GM12892 (cell line): ENCODE measurements at places on chromosomes 2 and 18.
A peak's percentile ranks its signal among the peaks of the same experiment; 100 is the strongest.

DNA sequence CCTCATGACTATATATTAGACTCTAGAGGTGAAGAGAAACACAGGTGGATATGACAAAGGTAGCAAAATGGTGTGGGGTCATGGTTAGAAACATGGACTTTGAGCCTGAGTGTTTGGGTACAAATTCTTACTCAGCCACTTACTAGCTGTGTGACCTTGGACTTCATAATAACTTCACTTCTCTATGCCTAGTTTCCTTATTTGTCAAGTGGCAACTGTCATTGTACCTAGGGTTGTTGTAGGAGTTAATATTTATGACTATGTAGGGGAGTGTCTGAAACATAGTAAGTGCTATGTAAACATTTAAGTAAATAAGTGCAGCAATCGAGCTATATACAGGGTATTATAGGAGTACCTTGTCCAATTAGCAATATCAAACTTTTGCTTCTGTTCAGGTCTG, 49.7 kb upstream of the RAPH1 start:
- DNase-seq = no peak

GRCh38 chr2:74741629-74742028, 87.6 kb downstream of the SEMA4F start:
- DNase-seq = no peak

DNA sequence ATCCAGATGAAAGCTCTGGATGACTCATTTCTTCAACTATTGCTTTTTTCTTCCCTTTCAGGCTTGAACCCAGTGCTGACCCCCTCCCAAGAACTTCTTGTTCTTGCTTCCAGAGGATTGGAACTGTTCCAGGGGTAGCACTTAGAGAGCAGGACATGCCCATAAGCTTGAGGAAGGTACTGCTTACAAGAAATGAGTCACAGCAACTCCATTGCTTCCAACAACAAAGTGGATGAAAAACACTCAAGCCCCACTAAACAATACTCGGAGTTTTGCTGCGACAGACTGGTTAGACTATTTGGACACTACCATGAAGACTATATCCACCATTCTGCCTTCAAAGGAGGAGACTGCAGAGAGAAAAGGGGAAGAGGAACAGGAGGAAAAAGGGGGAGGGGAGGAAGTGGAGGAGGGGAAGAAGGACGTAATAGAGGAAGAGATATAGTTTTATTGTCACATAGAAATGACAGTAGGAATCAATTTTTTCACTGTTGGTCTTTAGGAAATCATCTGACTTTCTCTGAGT, 1.6 kb upstream of the EPC2 start:
- no peak for DNase-seq

GRCh38 chr2:25964891-25965290, 17.4 kb downstream of the KIF3C start:
- DNase-seq = no peak

GRCh38 chr2:100281521-100282438, 40.5 kb downstream of the LONRF2 start:
- DNase-seq = no peak

DNA sequence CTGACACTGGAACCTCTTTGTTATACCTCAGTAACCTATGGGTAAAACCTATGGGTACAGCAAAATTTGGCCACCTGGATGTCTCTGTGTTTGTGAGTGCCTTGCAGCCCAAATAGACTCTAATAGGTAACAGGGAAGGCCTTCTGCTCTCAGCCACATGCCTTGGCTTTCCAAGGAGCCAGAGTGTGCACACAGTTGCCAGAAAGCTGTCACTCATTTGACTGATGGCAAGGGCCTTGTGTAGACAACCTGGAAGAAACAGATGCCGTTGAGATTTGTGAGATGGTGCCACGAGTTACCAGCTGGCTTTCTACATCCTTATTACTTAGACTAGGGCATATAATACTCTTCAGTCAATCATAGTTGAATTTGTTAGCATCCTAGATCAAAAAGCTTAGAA, 90.1 kb upstream of the RAB12 start:
- no peak for DNase-seq

- DNase-seq = no peak
Measured at GRCh38 chr2:235901243-235901642, 266.9 kb downstream of the GBX2 start.

- peak; percentile 40 for DNase-seq
Measured at GRCh38 chr2:55618275-55619055, 1.0 kb upstream of the PPP4R3B start.

GRCh38 chr18:55322178-55322735, 265.7 kb downstream of the TCF4 start:
- DNase-seq = peak; percentile 16
